ENCODE measurements at places on chromosomes 11 and 22. TPM values are rescaled to one million over a fixed set of nuclear protein-coding genes. Genes with fewer than 3 reads are reported as not detected.

Gene SLC36A4
- 9.4 TPM for total RNA-seq

Gene KDELR3
- 29.3 TPM for total RNA-seq

Gene P2RX3
- total RNA-seq: not detected

Gene OR2D2
- 0.18 TPM for total RNA-seq

Gene OR2AT4
- total RNA-seq: not detected

Gene C11orf68
- total RNA-seq: 17.3 TPM

DNA sequence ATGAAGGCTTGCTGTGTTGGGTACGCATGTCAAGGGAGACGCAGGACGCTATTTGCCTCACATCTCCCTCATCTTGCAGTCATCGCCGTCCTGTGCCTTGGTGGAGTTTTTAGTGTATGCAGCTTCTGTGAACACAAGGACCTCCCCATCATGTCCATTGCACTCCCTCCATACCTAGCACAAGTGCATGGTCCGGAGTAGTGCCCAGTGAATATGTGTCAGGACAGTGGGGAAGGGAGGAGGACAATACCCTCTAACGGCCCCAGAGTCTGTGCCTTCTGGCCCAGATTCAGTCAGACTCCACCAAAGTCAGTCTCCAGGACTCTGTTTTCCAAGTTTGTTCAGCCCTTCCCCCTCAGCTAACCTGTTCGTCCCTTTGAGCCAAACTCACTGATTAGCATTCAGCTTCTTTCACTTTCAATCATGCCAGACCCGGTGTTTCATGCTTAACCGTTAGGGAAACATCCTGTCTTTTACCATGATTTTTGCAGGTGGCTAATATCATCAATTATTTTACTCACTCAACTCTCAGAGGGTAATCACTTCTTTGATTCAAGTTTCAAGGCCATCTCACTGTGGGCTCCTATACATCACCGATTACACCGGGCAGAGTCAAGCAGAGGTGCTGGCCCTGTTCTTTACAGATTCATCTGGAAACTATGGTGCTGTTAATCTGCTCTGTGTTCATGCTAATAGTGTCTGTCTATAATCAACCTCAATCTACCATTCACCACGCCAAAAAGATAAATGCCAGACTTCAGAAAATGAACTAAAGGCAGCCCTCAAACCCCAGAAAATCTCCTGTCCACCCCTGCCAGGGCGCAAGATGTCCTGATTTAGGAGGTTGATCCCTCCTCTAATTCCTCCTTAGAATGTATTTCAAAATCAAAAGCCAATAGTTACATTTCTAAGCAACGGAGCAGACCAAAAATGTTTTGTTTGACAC is 156.5 kb downstream of the RRAS2 start:
- no peak for DNase-seq

DNA sequence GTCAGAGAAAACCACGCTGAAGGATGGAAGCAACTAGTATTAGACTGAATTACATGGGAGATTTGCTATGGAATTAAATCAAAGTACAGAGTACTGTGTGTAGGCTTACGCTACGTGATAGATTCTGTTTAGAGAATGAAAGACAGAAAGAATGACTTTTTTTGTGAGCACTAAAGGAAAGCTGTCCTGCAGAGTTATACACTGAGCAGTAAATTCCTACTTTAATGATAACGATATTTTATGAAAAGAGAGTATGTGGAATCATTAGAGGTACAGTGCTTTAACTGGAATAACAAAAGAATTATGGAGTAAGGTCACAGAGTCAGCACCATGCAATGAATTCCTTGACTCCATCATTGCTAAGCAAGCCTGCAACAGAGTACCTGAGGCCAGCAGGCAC is 295.3 kb upstream of the SYN3 start:
- DNase-seq: no peak

DNA sequence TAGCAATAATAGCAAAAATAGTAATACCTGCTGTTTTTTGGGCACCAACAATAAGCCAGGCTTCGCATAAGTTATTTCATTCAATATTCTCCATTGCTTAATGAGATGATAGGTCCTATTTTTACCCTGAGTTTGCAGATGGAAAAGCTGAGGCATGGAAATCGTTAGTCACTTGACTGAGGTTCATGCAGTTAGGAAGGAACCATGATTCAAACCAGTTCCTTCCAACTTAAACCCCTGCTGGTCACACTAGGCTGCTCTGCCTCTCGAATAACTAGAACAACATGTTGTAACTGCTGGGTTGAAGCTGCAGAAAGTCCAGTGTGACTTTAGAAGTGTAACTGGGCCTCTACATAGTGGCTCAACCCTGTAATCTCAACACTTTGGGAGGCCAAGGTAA is 69.3 kb downstream of the SEZ6L start:
- no peak for DNase-seq

- no peak for DNase-seq
These were observed 10.8 kb upstream of the WEE1 start for GRCh38 chr11:9562716-9563115.

DNA sequence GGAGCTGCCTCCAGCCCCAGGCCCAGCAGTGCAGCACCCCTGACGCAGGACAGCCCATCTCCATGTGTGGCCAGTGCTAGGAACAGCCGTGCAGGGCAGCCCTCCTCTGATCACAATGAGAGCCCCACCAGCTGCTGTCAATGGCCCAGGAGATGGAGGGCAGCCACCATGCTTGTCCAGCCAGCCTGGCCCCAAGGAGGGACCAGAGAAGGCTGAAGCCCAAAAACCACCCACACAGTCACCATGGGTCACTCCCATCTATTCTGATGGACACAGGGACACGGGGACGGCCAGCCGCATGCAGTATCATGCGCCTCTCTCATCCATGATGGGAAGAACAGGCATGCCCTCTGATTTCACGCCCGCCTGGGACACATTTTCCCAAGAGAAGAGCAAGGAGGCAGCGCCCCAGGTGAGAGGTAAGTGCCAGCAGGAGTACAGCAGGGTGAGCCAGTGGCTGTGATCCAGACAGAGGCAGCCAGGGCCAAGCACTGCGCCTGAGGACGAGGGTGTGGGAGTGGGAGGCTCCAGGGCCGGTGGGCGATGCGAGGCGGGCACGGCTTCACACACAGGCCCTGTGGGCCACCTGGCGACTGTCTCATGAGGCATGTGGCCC is 33.6 kb upstream of the GNB1L start:
- DNase-seq: no peak

DNA sequence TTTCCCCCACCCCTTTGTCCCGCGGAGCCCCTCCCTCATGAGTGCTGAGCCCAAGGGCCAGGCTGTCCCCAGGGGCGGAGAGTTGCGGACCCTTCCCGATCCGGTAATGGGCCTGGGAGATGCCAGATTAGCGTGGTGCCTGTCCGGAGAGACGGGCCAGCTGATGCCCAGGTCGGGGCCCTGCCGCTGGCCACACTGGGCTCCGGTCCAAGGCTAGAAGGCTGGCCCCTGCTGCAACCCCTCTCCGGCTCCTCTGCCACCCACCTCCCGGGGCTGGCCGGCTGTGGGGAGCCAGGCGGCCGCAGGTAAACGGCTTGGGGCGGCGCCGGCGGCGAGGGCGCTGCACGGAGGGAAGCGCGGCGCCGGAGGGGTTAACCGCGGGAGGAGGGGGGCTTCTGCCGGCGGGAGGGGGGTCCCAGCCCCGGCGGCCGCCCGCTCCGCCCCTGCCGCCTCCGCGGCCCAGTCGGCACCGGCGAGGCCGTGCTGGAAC is at the start of gene KCNK4:
TSS of gene KCNK4 (plus strand) at position 41 of the 490 bp plus-strand sequence. CDS start 1,717 bp downstream, outside the sequence.
- DNase-seq: no peak

DNA sequence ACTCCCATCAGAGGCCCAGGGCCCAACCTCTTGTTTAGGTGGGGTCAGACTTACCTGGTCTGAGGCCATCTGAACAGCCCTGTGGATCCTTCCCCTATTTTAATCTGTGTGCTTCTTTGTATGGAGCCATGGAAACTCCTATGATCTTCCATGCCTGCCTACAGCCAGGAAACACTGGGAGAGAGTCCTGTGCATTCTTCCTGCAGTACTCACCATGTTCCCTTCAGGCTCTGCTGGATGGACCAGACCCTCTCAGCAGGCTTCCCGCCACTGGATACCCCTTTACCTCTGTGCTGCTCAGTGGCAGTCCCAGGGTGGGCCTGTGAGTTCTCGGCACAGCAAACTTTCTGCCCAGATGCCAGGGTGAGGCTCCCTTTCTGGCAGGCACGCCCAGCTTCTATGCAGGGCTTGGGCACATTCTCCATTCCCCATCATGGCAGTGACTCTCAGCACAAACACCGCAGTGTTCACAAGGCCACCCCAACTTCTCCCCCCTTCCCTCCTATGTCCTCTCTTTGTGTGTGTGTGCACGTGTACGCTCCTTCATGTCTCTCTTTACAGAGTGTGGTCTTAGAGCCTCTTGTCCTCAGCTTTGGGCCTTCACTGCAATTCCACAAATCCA is 34.8 kb downstream of the NEU3 start:
- no peak for DNase-seq

- no peak for DNase-seq
These were observed 29.8 kb upstream of the CRTAM start for GRCh38 chr11:122808478-122808869.

- DNase-seq: no peak
These were observed 5.8 kb upstream of the GCAT start for GRCh38 chr22:37801946-37802309.

- no peak for DNase-seq
These were observed 59.3 kb downstream of the GGTLC2 start for GRCh38 chr22:22703715-22704114.

GRCh38 chr11:122814401-122814800 is 23.9 kb upstream of the CRTAM start:
- no peak for DNase-seq

GRCh38 chr11:57379732-57380131 is 1.2 kb downstream of the PRG3 start:
- no peak for DNase-seq

DNA sequence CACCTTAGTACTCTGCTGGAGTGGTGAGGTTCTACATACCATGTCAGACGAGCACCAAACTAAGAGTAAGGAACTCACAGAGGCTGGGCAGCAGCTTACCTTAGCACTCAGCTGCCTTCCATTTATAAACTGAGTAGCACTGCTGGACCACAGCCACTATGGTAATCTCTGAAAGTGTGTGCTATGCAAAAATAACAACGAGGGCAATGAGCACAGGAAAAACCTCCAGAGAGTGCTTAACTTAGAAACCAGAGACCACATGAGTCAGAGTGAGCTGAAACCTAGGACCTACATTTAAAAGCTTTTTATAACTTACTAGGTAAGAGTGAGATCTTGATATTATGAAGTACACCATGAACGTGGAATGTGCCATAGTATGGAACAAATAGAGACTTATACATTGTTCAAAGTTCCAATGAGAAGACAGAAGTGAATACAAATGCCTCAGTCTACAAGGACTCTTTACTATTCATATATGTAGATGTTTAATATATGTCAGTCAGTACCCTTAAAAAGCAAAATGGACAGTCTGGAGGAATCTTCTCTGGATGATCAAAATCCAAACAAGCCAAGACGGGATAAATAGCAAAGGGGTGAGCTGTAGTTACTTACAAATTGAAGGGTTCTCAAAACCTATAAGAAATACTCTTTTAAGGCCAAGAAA is 17.2 kb upstream of the CD59 start:
- DNase-seq: no peak

DNA sequence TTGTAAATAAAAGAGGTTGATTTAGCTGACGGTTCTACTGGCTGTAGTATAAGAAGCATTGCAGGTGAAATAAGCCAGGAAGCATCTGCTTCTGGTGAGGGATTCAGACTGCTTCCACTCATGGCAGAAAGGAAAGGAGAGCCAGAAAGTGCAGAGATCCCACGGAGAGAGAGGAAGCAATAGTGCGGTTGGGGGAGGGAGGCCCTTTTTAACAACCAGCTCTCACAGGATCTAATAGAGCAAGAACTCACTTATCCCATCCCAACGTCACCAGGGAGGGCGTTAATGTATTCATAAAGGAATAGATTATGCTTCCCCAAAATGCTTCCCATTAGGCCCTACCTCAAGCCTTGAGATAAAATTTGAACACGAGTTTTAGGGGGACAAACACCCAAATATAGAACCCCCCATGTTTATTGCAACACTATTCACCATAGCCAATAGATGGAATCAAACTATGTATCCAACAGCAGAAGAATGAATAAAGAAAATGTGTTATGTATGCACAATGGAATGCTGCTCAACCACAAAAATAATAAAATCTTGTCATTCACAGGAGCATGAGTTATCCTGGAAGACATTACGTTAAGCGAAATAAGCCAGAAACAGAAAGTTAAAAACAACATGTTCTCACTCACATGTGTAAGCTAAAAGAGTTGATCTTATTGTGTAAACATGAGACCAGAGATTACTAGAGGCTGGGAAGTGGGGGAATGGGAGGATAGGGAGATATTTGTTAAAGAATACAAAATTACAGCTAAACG is 908.3 kb upstream of the ANO3 start:
- DNase-seq: no peak

DNA sequence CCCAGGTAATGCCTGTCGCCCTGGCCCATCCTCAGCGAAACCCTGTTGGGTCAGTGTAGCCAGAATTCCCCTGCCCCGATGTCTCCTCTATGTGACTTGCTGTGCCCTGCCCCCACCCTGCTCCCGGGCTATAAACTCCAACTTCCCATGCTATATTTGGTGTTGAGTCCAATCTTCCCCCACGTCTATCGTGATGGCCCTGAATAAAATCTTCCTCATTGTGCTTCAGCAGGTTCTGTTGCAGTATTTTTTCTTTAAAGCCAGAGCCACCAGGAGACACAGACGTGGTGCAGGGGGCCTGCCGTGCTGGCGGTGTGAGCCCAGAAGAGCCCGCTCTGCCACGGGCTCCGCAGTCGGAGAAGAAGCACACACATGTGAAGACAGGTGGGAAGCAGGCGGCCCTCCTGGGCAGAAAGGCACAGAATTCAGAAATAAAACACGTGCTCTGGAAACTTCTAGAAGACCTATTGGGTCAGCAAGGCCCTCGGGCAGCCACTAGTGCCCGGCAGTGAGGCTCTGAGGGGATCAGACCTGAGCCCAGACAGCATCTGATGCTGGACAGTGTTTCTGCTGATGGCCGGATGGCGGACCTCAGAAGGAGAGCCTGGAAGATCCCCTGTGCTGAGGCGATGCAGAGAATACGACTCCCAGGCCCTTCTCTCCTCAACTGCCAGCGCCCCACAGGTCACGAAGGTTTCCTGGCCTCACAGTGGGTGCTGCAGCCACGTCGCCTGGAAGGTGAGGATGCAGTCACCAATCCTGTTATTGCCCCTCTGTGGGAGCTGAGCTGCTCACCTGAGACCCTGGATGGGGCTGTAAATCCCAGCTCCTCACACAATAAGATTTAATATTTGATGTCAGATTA is 501.9 kb downstream of the BRD1 start:
- no peak for DNase-seq
